ENCODE measurements at places on chromosomes 1 and 21.

- no peak for DNase-seq
Observed at GRCh38 chr1:151619489-151620093, 7.7 kb downstream of the SNX27 start.

DNA sequence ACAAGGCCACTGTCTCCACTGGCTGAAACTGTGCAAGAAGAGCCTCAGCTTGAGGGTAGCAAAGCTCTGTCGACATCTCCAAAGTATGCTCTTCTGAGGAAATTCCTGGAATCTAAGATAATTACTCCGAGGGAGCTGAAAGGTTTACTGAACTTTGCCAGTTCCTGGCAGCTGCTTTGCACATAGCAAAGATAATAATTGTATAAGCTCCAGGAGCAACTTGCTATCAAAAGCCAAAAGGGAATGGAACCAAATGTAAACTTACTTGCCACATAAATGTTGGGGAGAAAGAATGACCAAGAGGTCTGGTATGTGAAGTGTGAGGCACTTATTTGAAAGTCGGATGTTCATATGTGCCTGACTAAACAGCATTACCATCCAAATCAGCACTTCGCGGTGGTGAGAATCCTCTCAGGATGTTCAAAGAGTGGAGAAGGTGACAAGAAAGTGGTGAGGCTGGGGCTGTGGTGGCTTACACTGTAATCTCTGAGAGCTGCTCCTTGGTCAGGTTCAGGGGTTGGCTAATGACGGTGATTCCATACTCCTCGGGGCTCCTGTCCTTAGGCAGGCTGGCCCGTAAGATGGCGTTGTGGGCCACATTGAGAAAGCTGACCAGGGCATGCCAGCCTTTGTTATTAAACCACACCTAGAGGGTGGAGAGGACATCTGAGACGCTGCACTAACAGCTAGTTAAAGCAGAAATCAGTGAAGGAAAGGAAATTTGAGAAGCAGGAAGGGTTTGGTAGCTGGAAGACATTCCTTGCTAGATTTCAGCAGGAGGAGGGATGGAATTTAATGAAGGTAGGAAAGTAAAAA lies 100.0 kb downstream of the ABCA4 start:
- no peak for DNase-seq

DNA sequence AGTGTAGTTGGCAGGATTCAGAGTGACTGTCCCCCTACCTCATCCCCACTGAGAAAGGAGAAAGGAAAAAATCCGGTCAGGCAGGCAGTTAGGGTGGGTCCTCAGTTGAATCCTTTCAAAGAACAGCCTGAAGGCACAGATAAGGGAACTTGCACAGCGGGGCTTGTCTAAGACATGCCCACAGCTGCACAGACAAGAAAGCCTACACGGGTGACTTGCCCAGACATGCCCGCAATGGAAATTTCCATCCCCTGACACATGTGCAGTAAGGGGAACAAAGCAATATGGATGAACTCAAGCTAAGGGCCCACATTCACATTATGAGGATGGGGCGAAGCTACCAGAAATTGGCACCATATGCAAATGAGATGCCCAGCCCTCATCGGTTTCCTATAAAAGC lies 82.5 kb downstream of the DESI2 start:
- DNase-seq = no peak

- DNase-seq = no peak
Observed at GRCh38 chr1:152348447-152348846, 11.4 kb downstream of the FLG2 start.

DNA sequence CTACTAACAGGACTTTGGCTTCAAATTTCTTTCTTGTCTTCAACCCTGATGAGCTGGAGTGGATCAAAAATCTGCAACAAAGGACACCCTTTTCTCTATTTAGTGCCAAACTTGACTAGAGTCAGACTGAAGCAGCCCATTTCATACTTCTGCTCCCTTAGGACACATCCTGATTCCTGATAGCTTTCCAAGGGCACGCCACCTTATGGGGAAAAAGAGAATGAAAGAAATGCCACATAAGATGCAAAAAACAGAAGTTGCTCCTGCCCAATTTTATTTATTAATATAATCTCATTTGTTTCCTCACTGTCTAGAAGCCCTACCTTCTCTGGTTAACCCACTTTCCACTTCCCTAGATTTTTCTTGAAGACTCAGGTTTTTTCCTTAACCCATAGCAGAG lies 72.7 kb upstream of the NBPF4 start:
- DNase-seq = no peak

DNA sequence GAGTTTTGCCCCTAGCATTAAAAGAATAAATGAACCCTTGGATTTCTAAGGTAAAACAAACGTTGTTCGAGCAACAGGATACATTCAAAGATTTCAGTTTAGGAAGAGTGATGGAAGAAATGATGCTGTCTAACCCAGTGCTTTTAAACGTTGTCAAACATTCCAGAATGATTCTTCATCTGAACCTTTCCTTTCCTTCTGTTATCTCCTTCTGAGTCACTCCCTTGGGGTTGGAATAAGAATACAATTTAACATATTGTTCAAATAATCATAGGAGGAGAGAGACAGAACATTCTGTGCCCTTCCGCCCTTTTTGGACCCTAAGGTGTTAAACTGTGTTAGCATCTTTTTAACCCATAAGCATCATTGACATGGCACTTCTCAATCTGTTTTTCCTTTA lies 61.1 kb upstream of the RCOR3 start:
- DNase-seq = no peak

DNA sequence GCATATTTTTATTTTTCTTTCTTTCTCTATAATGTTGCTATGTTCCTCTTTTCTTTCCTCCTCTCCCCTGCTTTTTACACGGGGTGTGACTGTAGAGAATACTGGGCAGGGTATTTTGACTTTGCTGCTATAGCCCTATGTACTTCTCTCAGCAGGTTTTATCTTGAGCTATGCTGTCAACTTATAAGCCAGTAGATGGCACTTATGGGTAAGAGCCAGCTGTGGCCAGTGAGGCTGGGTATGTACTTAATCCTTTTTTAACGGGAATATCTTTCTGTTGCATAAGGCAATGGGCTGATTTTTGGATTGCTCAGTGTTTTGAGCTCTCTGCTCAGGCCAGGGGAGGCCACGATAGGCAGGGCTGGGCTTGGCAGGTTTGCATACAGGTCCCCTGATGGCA lies 99.0 kb downstream of the KCNK2 start:
- no peak for DNase-seq

GRCh38 chr1:54559111-54559548 lies 11.1 kb downstream of the ACOT11 start:
- no peak for DNase-seq
